Naive thymus-derived CD4-positive, alpha-beta T cell (primary cell): ENCODE measurements at places on chromosomes 1 and 21.
A peak's percentile ranks its signal among the peaks of the same experiment; 100 is the strongest.

- DNase-seq = no peak
- H3K27me3 ChIP-seq = no peaks in the 10 kb centered on the region
- no peaks in the 10 kb centered on the region for H3K4me1 ChIP-seq
- H3K36me3 ChIP-seq = no peaks in the 10 kb centered on the region
Observed at GRCh38 chr1:12554521-12555305, 63.3 kb downstream of the DHRS3 start.

DNA sequence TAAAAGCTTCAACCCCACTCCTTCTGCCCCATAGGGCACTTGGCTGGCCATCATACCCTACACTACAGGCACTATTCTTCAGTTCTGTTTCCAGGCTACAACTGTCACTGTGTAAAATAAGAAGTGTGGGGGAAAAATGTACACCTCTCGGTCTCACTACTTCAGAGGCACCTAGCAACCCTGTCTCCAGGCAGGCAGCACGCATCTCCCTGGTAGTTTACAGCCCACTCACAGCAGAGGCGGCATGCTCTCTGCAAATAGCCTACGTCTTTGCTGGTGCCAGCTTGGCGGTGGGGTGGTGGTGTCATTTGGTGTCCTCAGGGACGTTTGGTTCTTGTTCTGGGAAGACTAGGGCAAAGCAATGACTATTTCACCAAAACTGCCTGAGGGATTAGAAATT lies 48.2 kb upstream of the BTG3 start:
- H3K27ac ChIP-seq = no peak overlapping the region
- no peaks in the 10 kb centered on the region for H3K4me1 ChIP-seq
- no peaks in the 10 kb centered on the region for H3K36me3 ChIP-seq
- no peak overlapping the region for H3K4me3 ChIP-seq

DNA sequence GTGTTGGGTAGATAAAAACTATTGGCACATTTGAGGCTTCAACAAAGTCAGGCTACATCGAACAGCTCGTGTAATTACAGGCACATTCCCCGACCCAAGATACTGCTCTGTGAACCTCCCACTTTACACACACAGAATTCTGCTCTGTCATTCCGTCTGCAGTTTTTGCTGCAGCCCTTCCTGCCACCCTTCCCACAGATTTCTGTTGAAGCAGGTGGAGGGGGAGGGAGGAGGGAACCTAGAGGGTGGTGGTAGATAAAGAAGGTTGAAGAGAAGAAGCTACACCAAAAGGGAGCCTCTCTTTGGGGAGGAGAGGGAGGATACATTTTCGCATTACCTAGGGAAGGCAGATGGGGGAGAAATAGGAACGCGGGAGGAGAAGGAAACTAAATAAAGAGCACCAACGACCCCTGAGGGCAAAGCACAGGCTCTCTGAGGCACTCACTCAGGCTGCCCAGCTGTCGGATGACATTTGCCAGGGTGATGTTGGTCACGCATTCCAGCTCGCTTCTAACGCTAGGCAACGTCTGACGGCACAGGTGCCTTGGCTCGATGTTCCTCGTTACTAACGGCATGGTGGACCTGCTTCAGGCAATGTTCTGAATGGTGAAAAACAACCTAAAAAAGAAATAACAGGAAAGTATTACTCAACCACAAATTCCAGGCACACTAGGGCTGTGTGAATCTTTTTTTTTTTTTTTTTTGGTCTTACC lies 36.0 kb downstream of the GPR3 start:
- H3K27me3 ChIP-seq = no peaks in the 10 kb centered on the region
- peak overlapping the region; percentile 74 for H3K27ac ChIP-seq
- H3K4me1 ChIP-seq = peaks cover 23% of the 10 kb centered on the region

DNA sequence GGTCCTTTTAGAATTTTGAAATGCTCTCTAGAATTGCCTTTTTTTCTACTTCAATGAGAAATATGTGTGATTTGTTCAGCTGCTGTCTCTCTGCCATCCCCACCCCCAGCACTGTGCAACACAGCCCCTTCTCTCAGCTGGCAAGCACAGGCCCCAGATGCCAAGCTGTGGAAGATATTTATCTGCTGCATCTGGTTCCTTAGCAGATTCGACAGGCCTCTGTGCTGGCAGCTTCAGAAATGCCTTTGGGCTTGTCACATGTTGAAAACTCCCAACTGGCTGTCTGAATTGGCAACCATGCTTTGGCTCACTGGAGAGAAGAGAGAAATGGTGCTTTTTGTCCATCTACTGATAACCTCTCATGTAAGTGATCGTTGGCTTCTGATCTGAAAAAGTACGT lies 206.7 kb upstream of the C1orf87 start:
- H3K4me1 ChIP-seq = no peaks in the 10 kb centered on the region
- no peak overlapping the region for H3K27ac ChIP-seq
- no peaks in the 10 kb centered on the region for H3K27me3 ChIP-seq
- DNase-seq = no peak
- no peak overlapping the region for H3K4me3 ChIP-seq
